ENCODE measurements at places on chromosomes 6 and 20. TPM values are rescaled to one million over a fixed set of nuclear protein-coding genes. Genes with fewer than 3 reads are reported as not detected.

GRCh38 chr20:5890773-5891441 is 59.4 kb downstream of the TRMT6 start:
- DNase-seq = no peak
- H3K36me3 ChIP-seq = no peaks in the 10 kb centered on the region
- no peaks in the 10 kb centered on the region for H3K4me1 ChIP-seq

Gene CCN2
- 272 TPM for total RNA-seq

Gene OR2B6
- total RNA-seq = not detected

Gene PAK5
- not detected for total RNA-seq

GRCh38 chr20:14778875-14779274 is 441.5 kb upstream of the FLRT3 start:
- no peak for DNase-seq
- no peak overlapping the region for H3K4me3 ChIP-seq
- no peaks in the 10 kb centered on the region for H3K36me3 ChIP-seq
- no peaks in the 10 kb centered on the region for H3K27me3 ChIP-seq

- H3K27me3 ChIP-seq = no peaks in the 10 kb centered on the region
- peak; percentile 35 for DNase-seq
- no peaks in the 10 kb centered on the region for H3K36me3 ChIP-seq
- peaks cover 5% of the 10 kb centered on the region for H3K4me1 ChIP-seq
- H3K4me3 ChIP-seq = no peak overlapping the region
- H3K27ac ChIP-seq = no peak overlapping the region
These were observed 391.8 kb downstream of the ARHGAP18 start for GRCh38 chr6:129317931-129318820.

Gene TMEM74B
- total RNA-seq = not detected

DNA sequence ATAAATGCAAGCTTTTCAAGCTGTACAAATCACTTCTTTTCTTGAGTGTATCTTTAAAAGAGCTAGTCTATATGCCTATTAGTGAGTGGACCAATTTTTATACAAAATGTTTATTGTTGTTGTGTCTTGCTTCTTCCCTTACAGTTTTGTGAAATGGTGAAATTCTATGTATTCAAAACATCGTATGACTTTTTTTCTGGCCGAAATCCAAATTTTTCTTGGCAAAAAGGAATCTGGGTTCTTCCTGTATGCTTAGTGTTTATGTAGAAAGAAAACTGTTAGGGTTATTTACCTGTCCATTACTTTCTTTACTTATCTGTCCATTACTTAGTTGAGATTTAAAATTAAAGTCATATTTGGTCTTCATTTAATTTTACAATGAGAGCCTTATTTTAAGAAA is 153.9 kb downstream of the MMS22L start:
- no peak for DNase-seq
- H3K27ac ChIP-seq = no peak overlapping the region
- no peaks in the 10 kb centered on the region for H3K27me3 ChIP-seq
- no peaks in the 10 kb centered on the region for H3K4me1 ChIP-seq
- H3K4me3 ChIP-seq = no peak overlapping the region

Gene LAMA5
- total RNA-seq = 2.2 TPM

Gene ANKS1A
- total RNA-seq = 7.2 TPM

- no peak for DNase-seq
- no peak overlapping the region for H3K4me3 ChIP-seq
- H3K27me3 ChIP-seq = no peaks in the 10 kb centered on the region
- H3K36me3 ChIP-seq = no peaks in the 10 kb centered on the region
- no peak overlapping the region for H3K27ac ChIP-seq
These were observed 299.4 kb upstream of the NRSN1 start for GRCh38 chr6:23826572-23826971.

GRCh38 chr20:37725855-37726254 is 32.0 kb downstream of the CTNNBL1 start:
- no peak for DNase-seq
- H3K4me1 ChIP-seq = peaks cover 14% of the 10 kb centered on the region
- H3K36me3 ChIP-seq = no peaks in the 10 kb centered on the region
- H3K4me3 ChIP-seq = no peak overlapping the region

DNA sequence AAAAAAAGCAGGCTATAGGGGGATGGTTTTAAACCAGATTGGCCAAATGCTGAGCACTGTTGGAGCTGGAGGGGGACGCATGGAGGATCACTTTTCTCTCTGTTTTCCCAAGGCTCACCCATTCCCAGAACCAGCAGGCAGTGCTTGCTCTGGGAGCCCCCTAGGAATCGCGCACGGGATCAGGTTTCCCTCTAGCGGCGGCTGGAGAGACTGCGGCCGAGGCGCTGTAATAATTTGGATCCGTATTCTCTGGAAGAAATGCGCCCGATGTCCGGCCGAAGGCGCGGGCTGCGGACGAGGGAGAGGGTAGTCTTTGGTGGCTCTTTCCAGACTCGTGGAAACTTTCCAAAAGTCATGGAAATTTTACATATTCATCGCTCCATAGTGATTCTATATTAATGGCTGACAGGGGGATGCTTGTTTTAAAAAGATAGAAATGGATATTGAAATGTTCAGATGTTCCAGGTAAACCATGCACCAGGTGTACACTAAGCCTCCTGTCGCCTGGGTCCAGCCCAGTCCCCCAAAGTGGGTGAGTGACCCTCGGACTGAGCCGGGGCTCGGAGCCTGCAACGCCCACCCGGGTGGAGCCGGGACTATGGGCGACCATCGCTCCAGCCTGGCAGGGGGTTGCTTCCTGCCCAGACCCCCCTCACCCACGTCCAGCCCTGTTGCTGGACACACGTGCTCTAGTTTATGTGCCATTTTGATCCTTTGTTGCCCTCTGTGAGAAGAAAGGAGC is 78.7 kb upstream of the PHACTR3 start:
- no peak overlapping the region for H3K4me3 ChIP-seq
- no peak overlapping the region for H3K27ac ChIP-seq
- H3K27me3 ChIP-seq = no peaks in the 10 kb centered on the region

Gene CAPN11
- total RNA-seq = not detected

Measured in osteoblast (primary cell).